ENCODE measurements at places on chromosomes 5 and 9.

- DNase-seq, result no peak
Measured at GRCh38 chr5:61689153-61689846, 357.2 kb downstream of the ZSWIM6 start.

DNA sequence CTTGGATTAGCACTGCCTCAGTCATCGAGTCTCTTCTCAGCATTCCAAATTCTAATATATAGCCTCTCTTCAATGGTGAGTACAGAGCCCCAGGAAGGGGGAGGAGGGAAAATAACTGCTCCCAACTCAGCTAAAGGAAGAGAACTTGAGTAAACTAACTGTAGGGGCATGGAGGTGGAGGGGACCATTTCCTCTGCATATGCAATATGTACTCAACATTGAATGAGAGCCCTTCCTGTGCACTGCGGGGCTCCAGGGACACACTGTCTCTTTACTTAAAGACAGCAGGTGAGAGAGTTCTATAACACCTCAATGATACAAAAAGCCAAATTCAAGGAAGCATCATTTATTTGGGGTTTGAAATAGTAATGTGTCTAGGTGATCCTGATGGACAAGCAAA lies 75.1 kb downstream of the GNAQ start:
- DNase-seq, result no peak

- no peak for DNase-seq
Measured at GRCh38 chr5:137156180-137156579, 342.9 kb downstream of the SPOCK1 start.

DNA sequence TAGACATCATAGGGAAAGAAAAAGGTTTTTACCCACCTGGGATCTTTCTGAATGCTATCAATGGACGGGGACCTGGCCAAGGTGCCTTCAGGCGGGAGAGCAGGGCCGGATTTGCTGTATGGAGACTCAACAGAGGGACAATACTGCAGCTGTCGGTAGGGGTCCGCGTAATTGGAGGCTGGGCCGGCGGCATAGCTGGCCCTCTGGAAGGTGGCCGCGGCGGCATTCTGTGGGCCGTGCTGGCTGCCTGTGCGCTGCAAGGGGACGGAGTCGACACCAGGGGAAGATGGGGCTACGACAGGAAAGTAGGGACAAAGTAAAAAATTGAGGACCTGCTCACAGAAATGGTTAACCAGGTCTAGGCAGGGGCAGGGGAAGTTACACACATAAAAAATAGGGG lies 557.9 kb downstream of the CTNND2 start:
- no peak for DNase-seq

DNA sequence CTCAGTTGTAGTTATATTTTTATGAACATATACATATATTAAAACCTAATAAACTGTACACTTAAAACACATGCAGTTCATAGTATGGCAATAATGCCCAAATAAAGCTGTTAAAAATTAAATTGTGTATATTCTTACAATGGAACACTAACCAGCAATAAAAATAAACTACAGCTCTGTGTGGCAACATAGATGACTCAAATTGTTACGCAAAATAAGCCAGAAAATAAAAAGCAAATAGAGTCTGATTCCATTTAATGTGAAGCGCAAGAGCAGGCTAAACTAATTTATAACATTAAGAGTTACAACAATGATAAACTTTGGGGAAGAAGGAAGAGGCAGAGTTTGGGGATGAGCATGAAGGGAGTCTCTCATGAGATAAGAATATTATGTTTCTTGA lies 597.3 kb downstream of the TLE1 start:
- no peak for DNase-seq

- no peak for DNase-seq
Measured at GRCh38 chr9:80922544-80922943, 766.8 kb downstream of the TLE1 start.

DNA sequence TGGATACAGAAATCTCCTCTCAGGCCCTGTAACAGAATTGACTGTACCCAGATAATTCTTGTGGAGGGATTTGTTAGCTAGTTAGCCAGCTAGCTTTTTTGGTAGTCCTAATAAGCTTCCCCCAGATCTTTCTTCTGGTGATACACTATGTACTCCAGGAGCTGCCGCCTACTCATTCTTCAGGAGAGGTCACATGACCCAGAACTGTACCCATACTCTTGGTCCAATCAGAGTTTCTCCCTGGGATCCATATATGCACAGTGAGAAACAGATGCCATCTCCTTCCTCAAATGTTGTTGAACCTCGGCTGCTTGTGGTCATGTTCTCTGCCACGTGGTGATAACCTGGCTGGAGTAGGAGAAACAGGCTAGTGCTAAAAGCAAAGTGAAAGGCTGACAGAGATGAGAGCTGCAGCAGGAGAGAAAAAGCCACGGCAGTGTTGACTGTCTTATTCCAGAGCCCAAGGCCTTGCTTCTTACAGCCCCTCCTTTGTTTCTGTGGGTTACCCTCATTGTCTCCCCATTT lies 123.0 kb upstream of the RFX3 start:
- DNase-seq, result no peak

GRCh38 chr5:107469485-107470294 lies 201.0 kb downstream of the EFNA5 start:
- DNase-seq, result no peak

DNA sequence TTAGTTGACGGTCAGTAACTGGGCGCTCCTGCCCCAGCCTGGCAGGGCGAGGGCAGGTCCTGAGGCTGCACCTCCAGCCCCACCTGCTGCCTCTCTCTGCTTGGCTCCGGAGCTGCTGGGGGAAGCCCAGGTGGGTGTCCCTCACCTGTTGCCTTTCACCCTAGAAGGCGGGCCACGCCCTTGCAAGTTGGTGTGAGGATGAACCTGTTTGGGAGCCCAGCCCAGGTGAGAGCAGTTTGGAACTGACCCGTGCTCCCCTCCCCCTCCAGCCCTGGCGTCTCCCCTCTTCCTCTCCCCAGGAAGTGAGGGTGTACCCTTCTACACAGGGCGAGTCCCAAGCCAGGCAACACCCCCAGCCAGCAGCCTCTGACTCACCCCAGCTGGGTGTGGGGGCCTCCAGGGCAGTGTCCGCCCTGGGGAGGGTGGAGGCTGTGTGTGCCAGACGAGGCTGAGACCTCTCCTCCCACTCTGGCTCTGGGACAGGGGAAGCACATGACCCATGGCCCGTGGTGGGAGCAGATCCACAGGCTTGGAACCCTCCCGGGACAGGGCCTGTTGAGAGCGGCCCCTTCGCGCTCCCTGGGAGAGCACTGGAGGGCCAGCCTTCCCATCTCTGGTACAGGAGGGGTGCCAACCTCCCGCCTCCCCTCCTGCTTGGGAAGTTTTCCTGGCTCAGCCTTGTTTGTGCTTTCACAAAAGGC lies 10.4 kb downstream of the LRRC8A start:
- no peak for DNase-seq

- DNase-seq, result no peak
Measured at GRCh38 chr5:135069016-135069770, 35.2 kb upstream of the PITX1 start.

- DNase-seq, result no peak
Measured at GRCh38 chr9:134951461-134951860, 33.7 kb upstream of the FCN1 start.

GRCh38 chr5:125587631-125588030 lies 835.6 kb upstream of the GRAMD2B start:
- no peak for DNase-seq

DNA sequence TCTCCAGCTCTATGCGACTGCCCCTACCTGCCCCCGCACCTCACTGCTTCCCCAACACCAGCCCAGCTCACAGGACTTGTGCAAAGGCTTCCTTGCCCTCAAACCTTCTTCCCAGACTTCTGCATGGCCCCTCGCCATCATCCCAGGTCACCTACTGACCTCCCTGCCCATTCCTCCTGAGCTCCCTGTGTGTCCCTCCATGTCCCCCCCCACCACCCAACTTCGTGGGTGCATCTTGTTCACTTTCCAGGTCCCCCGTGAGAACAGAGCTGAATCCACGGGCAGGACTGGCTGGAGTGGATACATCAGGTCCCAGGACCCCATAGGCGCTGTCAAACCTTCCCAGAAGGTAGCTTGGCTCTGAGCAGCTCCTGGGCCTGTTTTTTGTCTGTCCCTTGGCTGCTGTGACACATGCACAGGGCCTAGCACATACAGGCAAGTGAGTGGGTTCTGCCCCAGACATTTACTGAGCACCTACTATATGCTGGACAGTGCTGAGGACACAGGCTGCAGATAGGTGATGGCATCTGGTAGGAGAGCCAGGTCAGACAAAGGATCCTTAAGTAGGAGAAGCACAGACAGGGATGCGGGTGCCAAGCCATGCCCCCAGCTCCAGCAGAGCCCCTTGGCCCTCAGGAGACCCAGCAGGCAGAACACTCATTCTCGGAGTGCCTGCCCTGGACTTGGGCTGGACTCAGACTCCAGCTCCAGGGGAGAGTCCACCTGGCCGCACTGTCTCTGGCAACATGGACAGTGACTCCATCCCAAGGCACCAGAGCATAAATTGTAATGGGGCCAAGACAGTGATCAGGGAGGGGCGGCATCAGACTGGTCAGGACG lies 15.0 kb downstream of the NINJ1 start:
- DNase-seq, result no peak

GRCh38 chr9:130945173-130945572 lies 6.1 kb upstream of the FIBCD1 start:
- no peak for DNase-seq

GRCh38 chr5:181207214-181207959 lies 2.4 kb upstream of the TRIM7 start:
- DNase-seq, result peak; percentile 61

GRCh38 chr9:281741-282645 lies 67.3 kb downstream of the DOCK8 start:
- DNase-seq, result no peak

DNA sequence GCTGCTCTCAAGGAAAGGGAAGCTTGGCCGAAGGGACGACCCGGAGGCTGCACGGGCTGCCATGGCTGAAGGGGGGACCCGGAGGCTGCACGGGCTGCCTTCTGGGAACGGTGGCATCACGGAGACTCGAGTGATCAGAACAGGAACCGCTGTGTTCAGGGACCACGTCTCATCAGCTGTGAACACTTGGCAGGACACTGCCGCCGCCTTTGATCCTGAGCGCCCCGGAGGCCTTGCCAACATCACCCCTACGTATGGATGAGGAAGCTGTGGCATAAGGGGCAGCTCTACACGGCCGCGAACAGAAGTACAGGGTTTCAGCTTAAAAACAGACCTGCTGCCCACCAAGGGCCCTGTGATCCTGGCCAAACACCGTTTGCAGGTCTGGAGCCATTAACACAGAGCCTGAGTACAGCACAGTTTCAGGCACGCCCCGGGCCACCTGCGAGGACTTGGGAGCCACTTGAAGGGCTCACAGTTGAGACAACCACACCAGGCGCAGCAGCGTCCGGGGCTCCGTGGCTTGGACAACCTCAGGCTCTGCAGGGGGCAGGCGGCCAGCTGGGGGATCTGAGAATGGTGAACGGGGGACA lies 23.9 kb upstream of the TERT start:
- no peak for DNase-seq

DNA sequence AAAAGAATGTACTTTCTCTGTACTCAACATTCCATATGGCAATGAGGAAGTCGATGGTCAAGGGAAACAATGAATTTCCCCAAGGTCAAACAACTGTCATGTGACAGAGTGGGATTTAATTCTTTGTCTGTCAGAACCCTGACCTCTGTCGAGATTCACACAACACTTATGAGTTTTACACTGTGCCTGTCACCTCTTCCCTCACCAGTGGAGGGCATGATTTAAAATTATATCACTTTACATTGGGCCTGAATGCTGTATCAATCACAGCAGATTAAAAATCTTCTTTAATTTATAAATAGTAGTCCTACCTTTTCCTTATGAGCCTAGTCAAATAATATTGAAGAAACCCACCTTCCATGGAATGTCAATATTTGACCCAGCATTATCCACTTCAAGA lies 276.7 kb downstream of the CDH10 start:
- DNase-seq, result no peak

DNA sequence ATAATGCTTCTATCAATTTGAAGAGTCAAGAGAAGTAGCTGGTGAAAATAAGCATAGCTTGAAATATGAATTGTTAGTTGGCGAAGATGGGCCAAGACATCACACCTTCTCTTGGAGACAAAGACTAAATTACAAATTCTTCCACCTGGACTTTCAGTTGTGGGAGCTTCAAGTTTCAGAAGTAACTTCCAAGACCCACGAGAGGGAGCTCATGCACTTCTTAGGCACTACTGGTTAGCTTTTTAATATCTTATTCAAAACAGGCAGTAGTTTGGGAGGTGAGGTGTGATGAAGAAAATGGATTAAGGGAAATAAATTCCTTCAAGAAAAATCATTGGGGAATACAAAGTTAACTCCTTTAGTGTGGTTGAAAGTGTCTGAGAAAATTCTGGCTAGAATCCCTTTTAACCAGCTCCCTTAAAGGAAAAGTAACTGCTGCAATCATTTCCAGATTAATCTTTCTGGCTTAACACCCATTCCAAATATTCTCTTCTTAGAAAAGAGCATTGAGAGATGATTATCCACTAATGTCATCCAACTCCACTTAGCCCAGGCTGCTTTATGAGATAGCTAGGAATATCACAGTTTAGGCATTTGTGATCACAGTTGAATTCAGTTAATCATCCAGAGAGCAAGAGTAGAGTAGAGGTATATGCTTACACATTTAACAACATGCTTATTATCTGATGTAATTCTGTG lies 139.5 kb upstream of the DMRTA1 start:
- no peak for DNase-seq

DNA sequence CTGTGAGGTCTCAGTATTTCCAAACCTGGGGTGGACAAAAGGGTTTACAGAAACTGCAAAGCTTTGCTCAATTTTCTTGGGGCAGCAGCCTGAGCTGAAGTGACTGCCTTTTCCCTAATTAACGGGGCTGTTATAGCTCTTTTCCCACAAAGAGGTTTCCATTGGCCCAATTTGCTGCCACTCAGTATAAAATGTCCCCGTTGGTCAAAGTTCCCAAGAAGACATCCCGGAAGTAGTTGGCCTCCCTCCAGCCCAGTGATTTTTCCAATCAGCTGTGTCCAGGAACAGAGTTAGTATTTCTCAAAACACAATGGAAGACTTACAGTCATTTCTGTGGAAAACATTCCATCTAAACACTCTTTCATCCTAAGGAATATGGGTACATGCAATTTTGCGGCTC lies 643.6 kb downstream of the ACTL7B start:
- DNase-seq, result no peak

DNA sequence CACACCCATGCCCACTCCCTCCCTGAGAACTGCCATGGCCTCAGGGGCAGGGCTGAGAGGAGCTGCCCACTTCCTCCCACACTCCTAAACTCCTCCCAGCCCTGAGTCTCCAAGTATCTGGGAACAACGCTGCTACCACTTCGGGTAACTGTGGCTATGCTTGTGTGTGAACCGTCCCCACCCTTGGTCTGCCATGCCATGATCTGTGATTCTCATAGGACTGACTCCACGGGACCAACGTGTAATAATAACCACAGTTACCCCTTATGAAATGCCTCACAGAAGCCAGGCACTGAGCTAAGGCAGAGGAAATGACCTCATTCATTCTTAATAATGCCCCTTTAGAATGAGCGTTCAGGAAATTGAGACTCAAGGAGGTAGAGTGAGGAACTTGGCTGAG lies 103.9 kb upstream of the SMIM23 start:
- DNase-seq, result no peak

- no peak for DNase-seq
Measured at GRCh38 chr5:78508186-78508765, 140.3 kb downstream of the LHFPL2 start.

Data from T follicular helper cell (primary cell).